ENCODE measurements at places on chromosomes 3 and 15.

DNA sequence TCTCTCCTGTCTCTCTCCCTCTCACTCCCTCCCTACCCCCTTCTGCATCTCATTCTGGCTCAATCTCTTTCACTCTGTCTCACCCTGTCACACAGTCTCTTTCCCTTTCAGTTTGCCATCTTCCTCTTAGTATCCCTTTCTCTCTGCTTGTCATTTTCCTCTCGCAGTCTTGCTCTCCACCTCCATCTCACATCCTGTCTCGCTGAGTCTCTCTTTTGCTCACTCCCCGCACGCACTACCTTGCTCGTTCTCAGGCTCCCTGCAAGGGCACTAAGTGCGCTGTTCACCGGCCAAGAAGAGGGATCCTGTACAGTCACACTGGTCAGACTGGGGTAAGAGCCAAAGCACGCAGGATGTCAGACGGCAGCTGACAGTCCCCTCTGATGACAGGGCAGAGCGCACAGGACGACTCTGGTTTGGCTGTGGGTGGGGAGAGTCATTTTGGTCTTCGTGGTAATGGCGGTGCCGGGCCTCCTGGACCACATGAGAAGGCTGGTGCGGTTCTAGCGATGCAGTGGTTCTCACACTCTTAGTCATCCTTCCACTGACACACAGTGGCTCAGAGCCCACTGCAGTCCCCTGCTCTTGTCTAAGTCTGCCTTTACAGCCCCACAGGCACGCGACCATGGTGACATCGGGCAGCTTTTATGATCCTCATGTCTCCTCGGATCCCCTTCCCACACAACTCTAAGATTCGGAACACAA is 356.8 kb downstream of the FOXP1 start:
- no peak for DNase-seq

DNA sequence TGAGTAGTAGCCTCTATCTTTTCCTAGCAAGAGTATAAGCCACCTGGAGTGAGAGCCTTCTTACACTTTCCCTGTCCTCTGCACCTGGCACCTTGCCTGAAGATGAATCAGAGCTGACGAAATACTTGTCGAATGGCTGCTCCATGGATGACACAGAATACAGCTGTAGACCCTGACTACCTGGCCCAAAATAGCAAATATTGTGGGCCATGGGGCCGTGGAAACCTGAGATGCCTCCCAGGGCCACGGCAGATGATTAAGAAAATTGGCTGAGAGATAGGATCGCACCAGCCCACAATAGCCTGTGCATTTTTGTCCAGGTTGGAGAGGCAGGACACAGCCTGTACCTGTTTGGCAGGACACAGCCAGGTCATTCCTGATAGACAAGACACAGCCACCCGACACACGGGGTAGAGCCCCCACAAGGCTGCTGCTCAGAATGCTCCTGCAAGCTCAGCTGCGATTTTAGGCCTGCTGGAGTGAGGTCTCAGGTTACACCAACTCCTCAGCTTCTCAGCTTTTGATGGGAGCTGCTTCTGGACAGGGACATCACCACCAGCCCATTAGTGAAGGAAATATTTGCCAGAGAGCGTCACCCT is 22.9 kb upstream of the TPM1 start:
- peak; percentile 84 for DNase-seq

DNA sequence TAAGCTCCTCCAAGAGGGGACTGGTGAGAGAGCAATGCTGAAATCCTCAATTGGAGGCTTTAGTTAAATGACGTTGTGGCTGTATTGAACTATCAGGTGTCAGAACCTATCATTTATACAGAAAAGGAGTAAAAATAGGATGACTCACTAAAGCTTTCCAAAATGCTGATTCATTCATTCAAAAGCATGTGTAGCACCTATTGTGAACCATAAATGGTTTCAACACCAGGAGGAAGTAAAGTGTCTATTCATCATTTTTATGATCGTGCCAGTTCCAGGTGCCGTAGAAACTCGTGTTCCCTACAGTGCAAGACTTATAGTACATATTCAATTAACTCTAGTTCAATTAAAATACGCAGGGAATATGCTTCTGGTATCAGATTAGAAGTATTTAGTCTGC is 66.5 kb upstream of the ARRDC4 start:
- no peak for DNase-seq

- DNase-seq = no peak
Observed at GRCh38 chr3:135487261-135487660, 478.3 kb upstream of the PPP2R3A start.

GRCh38 chr3:172142051-172142863 is 102.9 kb downstream of the FNDC3B start:
- DNase-seq = peak; percentile 84

- DNase-seq = peak; percentile 40
Observed at GRCh38 chr15:67196672-67197363, 57.6 kb downstream of the AAGAB start.

DNA sequence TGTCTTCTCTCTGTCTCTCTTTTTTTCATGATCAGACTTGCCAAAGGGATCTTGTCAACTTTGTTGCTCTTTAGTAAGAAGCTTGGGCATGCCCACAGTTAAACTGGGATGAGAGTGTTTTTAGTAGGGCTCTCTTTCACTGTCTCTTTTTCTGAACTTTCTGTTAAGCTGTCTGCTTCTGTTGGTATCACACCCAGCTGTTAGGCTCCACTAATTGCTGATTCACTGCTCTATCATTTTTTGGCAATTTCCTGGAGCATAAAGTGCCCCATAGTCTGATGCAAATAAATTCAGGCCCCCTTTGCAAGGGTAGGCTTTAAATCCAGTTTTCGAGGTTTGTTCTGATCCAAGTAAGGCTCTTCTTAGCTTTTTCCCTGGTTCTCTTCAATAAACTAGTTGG is 360.4 kb upstream of the ADAMTS9 start:
- no peak for DNase-seq

GRCh38 chr3:190058521-190059241 is 62.0 kb downstream of the P3H2 start:
- no peak for DNase-seq

- peak; percentile 64 for DNase-seq
Observed at GRCh38 chr15:75822685-75823278, 20.5 kb upstream of the UBE2Q2 start.

DNA sequence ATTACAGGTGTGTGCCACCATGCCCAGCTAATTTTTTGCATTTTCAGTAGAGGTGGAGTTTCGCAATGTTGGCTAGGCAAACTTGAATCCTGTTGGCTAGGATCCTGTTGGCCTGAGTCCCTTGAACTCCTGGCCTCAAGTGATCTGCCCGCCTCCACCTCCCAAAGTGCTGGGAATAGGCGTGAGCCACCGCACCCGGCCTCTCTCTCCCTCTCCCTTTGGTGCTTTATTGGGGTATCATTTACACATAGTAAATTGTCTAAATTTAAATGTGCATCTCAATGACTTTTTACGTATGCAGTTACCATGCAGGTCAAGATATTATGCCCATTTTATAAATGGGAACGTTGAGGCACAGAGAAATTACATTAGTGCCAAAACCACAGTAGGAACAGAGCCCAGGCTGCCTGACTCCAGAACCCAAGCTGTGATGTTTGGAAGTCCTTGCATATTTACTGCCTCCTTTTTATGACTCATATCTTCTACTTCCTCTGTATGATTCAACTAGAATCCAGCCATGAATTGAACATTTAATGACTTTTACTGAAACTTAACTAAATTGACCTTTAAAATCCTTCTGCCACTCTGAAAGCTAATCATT is 34.0 kb upstream of the RPP14 start:
- DNase-seq = peak; percentile 35

DNA sequence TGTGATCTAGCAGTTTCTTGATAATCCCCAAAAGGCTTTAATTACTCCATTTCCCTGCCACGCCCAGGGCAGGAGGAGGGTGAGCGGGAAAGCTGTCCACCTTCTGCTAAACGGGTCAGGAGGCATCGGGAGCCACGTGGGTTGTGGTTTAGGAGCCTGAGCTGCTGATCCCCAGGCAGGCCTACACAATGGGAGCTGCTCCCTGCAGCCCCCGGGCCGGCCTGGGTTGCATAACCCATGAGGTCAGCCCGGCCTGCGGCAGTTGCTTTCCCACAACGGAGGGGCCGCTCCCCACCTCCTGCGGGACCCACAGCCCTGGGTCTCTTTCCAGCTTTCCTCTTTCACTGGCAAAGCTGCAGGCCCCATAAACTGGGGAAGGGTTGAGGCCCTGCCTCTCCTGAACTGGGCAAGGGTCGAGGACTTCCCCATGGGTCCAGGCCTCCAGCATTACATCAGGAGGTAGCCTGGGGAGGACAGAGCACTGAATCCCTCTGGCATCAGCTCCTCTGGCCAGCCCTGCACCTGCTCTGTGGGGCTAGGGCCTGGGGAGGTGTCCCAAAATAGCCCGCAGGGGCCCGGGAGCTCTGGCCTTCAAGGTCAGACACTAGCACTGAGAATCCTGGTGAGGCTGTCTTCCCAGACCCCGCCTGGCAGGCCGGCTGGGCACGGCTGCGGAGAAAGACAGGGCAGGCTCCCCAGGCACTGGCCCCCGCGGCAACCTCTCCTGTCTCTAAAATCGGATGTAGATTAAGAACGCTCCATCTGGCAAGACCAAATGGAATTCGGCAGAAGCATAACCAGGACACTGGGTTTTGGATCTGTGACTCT is 47.3 kb downstream of the ZDHHC19 start:
- no peak for DNase-seq

DNA sequence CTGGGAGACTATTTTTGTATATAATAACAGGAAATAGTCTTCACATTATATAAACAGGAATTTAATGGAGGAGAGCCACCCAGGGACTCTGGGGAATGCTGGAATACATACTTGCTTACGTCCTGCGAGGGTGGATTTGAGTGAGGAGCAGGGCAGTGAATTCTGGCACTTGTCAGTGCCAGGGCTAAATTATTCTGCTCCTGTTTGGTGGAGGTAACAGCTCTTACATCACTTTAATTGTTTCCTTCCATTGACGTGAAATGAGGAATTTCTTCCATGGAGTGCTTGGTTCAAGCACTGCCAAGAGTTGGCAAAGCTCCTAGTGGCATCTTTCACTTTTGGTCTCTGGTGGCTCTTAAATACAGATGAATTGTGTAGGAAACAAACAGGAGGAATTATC is 94.1 kb upstream of the GOLGA8J start:
- no peak for DNase-seq

DNA sequence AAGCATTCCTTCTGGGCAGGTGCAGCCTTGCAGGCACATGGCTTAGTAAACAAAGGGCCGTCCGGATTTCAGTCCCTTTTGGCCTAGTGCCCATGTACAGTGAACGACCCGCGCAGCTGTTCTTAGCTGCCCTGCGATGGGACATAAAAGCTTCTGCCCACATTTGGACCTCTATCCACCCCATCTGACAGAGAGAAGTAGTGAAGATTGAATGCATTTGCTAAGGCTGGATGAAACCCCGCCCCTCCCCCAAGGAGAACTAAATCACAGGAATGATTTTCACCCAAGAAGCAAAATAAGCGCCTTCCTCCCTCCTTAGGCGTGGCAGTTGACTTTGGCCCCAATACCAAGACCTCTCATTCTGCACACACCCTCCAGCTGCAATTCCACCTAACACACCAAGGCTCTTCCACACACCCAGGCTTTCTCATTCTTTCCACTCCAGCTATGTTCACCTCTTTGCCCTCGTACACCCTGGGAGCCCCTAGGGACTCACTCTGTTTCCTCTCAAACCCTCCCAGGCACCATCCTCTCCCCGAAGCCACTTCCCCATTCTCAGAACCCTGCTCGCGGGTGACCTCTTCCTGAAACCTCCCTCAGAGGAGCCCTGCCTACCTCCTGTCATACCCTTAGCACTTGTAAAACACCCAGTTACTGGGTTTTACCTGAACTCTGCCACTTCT is 14.1 kb upstream of the HRH1 start:
- DNase-seq = no peak

- no peak for DNase-seq
Observed at GRCh38 chr15:65762914-65763787, 28.9 kb downstream of the DENND4A start.

DNA sequence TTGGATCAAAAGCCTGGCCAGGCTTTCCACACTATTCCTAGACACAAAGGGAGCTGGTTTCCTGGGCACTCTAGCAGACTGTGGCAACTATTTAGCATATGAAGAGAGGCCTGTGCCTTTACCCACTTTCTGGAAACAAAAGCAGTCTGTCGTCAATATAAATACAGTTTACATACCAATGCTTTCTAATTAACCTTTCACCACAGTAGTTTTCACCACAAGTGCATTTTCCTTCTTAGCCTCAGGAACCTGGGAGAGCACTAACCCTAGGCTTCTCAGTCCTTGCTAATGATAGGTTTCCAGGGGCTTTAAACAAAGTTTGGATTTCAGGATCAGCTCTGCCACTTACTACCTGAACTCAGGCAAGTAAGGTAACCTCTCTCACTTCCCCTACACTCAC is 499.1 kb downstream of the MAGI1 start:
- DNase-seq = no peak

- DNase-seq = no peak
Observed at GRCh38 chr3:147305533-147306250, 100.7 kb downstream of the ZIC4 start.

- no peak for DNase-seq
Observed at GRCh38 chr3:111739311-111739911, 119.7 kb upstream of the PHLDB2 start.

GRCh38 chr15:82749951-82750830 is 40.5 kb upstream of the AP3B2 start:
- DNase-seq = peak; percentile 80

- DNase-seq = no peak
Observed at GRCh38 chr15:36947035-36947719, 153.2 kb downstream of the MEIS2 start.

- no peak for DNase-seq
Observed at GRCh38 chr3:120349855-120350125, 636 bp upstream of the LRRC58 start.

DNA sequence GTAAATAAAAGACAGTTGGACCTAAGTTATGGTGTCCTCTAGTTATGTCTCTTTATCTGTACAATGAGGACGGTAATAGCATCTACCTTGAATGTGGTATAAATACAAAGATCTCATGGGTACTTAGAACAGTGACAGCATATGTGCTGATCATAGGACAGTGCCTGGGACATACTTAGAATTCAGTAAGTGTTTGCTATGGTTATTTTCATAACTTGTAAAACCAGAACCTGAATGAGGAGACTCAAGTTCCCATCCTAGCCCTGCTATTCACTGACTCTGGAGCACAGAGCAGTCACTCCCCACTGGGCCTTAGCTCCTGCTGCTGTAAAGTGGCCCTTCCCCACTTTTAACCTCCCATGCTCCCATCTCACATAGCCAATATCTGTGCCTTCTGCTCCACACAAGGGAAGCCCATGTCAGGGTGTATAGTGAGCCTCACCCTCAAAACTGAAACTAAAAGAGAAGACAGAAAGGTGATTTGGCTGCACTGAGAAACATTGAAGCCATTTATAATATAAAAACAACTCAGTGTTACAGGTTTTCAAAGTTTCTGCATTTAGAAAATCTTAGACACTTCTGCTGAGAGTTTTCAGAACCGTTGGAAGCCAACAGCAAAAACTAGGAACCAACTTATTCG is 225.4 kb upstream of the UBE2E2 start:
- no peak for DNase-seq

DNA sequence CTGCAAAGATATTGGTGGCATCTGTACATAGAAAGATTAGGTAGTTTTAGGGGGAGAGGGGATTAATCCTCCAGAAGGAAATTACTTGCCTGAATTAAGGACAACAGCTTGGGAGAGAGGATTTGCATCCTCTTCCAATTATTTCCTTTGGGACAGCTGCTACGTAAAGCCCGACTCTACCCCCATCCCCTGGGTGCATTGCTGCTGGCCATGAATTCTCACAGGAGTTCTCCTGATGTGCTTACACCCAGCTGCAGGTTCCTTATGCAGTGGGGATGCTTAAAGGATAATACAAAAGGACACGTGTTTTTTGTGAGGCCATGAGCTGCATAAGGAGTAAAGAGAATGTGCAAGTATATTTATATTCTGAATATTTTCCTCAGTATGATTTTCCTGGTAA is 132.3 kb downstream of the VPS8 start:
- no peak for DNase-seq
